ENCODE measurements at places on chromosomes 3 and 15.

DNA sequence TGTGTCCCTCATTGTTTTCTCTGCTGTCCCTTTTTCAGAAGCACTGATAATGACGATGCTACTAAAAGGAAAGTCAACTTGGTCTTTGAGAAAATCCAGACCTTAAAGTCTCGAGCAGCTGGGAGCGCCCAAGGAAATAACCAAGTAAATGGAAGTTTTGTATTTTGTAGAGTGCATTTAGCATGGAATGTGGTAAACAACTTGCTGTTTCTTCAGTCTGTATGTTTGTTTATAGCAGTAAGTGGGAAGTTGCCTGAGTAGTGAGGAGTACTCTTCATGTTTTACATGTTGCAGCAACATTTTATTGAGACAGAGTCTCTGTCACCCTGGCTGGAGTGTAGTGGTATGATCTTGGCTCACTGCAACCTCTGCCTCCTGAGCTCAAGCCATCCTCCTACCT lies 66.0 kb downstream of the CGNL1 start:
- no peak for DNase-seq

DNA sequence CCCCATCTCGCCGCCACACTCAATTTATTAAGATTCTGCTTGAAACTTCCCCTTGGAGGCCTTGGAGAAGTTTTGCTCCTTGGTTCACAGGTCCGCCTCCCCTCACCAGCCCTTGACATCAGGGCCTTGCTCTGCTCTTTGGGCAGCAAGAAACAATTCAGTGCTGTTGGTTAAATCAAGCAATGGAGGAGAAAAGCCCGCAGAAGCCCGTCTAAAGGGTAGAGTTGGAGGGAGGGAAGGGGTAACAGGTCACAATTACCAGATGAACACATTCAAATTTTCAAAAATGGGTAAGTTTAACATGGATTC lies 429 bp downstream of the PARP9 start:
- no peak for DNase-seq

DNA sequence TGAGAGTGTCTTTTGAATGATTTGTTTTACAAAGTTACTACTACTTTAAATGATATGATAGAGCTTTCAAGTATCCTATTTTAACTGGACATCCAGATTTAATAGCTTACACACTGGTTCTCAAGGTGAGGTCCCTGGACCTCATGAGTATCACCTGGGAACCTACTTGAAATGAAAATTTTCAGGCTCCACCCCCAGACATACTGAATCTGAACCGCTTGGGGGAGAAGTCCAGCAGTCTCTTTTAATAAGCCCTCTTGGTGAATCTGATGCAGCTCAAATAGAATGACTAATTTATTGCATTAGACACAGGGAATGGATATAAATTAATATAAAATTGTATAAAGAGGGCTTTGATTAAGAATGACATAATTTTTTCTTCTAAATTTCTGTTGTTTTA lies 29.4 kb upstream of the SLITRK3 start:
- DNase-seq = no peak

- DNase-seq = peak; percentile 58
These were observed 790 bp downstream of the RAB5A start for GRCh38 chr3:19947549-19948225.

- DNase-seq = peak; percentile 85
These were observed 4.6 kb upstream of the P2RY14 start for GRCh38 chr3:151282921-151283320.

- DNase-seq = no peak
These were observed 14.3 kb downstream of the SEMA7A start for GRCh38 chr15:74419432-74419831.

DNA sequence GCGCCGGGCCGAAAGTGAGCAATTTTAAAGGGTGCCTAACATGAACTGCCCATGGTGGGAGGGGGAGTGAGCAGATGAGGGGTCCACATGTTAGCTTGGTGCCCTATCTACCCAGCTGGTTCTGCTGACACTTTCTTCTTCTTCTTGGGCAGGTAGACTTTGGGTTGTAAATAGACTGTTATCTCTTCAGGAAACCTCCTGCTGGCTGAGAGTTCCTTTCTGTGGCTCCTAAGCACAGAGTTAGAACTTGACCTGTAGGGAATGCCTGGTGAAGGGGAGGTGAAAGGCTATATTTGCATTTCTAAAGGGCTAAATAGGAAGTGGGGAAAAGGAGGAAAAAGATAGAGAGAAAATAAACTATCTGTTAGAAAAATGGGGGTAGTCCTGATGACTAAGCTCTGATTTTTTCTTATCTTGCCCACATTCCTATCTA lies 521.4 kb upstream of the TGFBR2 start:
- no peak for DNase-seq

DNA sequence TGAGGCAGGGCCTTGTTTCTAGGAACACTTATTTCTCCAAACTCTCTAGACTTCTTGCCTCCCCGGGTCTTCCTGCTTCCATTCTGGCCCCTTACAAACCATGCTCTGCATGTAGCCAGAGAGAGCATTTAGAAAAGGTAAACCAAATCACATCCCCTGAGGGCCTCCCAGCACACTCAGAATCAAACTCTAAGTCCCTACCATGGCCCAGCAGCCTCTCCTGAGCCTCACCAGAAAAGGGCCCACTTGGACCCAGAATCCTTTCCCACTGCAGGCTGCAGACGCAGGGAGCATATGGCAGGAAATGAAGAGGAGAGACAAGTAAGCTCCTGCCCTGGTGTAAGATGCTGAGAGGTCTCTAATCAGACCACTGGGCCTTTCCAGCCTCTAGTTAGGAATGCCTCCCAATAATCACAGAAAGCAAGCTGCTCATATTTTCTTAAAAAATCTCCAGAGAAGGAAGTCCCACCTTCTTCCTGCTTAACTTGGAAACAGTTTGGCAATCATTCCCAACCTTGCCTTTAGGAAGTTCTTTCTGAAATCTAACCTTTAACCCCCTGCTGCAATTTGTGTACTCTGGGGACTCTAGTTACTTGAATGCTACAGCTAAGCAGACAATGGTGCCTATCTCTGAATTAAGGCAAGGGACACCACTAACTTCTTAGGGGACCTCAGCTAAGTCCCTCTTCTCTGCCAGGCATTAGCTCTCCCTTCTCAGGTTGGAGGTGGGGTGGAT lies 4.2 kb downstream of the AMOTL2 start:
- no peak for DNase-seq

- DNase-seq = no peak
These were observed 162.4 kb downstream of the NSUN3 start for GRCh38 chr3:94225148-94225865.

GRCh38 chr3:125165189-125165947 lies 47.2 kb downstream of the SLC12A8 start:
- DNase-seq = no peak

DNA sequence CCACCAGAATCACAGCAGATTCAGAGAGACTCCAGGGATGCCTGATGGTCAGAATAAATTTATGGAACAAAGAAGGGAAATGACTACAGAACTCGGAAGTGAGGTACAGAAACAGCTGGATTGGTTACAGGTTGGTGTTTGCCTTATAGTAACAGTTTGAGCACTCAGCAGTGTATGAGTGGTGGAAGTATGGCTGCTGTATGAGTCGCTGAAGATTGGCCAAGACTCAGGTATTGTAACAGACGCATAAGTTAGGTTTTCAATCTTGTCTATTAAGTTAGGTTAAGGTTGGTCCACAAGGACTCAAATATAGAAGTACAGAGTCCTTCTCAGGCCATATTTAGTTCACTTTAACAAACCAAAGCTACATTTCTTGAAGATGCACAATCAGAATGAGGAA lies 33.1 kb downstream of the ATP13A5 start:
- no peak for DNase-seq

GRCh38 chr15:27770086-27770607 lies 329.0 kb downstream of the OCA2 start:
- no peak for DNase-seq

DNA sequence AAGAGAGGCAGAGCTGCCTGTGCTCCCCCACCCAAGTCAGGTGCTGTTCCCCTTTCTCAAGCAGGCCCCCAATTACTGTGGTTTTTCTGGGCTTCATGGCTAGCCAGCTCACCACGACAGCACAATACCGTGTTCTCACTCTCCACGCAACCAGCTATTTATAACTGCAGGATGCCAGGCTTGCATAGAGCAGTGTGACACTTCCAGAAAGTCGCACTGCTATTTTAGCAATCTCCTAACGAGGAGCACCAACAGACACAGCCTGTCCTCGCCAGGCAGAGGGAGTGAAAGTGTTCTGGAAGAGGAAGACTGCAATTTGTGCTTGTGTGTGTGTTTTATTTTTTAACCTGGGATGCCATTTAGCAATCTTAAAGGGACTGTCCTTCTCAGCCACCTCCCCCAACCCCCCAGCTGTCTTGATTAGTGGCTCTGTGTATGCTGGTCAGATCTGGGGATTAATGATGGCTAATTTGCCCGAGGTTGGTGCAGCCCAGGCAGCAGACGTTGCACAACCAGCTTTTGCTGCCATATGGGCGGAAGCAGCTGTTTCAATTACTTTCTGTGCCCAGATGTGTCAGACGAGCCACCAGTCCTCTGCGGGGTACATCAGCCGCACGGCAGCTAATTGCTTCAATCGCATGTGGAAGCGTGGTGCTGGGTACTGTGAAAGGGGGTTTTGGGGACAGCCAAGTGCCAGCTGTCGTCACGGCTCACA lies 268.0 kb upstream of the ARRDC4 start:
- DNase-seq = peak; percentile 0

GRCh38 chr3:150220799-150221198 lies 187.3 kb upstream of the TSC22D2 start:
- DNase-seq = no peak

DNA sequence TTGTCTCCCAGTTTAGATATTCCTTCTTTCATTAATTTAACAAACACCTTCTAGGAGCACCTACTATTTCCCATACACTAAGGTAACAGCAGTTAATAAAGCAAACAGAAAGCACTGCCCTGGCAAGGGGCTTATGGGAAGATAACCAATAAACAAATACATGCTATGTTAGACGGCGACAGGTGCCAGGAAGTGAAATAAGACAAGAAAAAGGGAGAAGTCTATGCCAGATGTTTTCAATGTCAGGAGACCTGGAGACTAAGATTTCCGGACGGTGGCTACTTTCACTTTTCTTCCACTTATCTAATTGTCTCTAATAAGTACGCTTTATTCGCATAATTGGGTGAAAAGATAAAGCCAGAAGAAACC lies 32.5 kb upstream of the ZNF445 start:
- DNase-seq = peak; percentile 2

GRCh38 chr3:48016301-48016973 lies at the start of gene MAP4:
MAP4 (minus strand) TSS chr3:48016416; CDS start chr3:47998860, 17,556 bp downstream.
- DNase-seq = no peak
